Activated T-cell treated with anti-CD3 and anti-CD28 coated beads, Interleukin-2, amount 50 U/mL, for 48 hours (primary cell): ENCODE measurements at places on chromosomes 1 and 21.

- DNase-seq = no peak
Measured at GRCh38 chr1:29767769-29768425, 531.6 kb downstream of the PTPRU start.

GRCh38 chr1:79507770-79508169 lies 501.2 kb upstream of the ADGRL4 start:
- DNase-seq = no peak

DNA sequence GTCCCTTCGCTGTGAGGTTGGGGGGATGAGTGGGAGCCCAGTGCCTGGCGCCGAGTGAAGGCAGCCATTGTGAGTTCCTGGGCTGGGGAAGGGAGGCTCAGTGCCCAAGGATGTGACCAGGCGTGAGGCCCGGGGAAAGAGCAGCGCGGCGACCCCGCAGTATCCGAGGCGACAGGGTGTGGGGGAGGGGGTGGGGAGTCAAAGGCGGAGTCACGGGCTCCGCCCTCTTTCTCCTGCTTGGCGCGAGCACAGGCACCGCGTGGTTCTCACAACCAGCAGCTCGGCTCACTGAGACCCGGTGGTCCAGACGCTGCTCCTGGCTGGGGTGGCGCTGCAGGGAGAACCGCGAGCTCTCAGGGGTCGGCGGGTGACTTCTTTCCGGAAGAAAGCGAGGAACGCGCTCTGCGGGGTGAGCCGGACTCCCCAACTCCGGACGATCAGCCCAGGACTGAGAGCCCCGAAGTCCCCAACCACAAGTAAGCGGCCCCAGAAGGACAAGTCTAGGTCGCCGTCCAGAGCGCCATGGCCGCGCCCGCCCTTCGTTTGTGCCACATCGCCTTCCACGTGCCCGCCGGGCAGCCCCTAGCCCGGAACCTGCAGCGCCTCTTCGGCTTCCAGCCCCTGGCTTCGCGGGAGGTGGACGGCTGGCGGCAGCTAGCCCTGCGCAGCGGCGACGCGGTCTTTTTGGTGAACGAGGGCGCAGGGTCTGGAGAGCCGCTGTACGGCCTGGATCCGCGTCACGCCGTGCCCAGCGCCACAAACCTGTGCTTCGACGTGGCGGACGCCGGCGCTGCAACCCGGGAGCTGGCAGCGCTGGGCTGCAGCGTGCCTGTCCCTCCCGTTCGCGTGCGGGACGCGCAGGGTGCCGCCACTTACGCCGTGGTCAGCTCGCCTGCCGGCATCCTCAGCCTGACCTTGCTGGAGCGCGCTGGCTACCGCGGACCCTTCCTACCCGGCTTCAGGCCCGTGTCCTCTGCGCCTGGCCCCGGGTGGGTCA lies at the start of gene HPDL:
Gene HPDL, plus strand, starts transcription at position 269 of the 997 bp plus-strand sequence. Its CDS starts 254 bp downstream, at position 523.
- DNase-seq = peak; percentile 88

- no peak for DNase-seq
Measured at GRCh38 chr1:103497404-103497803, 28.1 kb upstream of the RNPC3 start.

GRCh38 chr21:38938343-38938742 lies 132.6 kb downstream of the ETS2 start:
- no peak for DNase-seq

- no peak for DNase-seq
Measured at GRCh38 chr1:220669005-220669404, 21.2 kb upstream of the C1orf115 start.

GRCh38 chr1:25758466-25759070 lies 41.4 kb upstream of the SELENON start:
- no peak for DNase-seq

- DNase-seq = no peak
Measured at GRCh38 chr1:116699605-116700004, 32.1 kb upstream of the IGSF3 start.

GRCh38 chr1:38875811-38876210 lies 2.7 kb upstream of the MYCBP start:
- no peak for DNase-seq

- no peak for DNase-seq
Measured at GRCh38 chr1:48674641-48675040, 102.0 kb downstream of the BEND5 start.

GRCh38 chr1:66207484-66207883 lies 326.5 kb upstream of the SGIP1 start:
- DNase-seq = no peak

GRCh38 chr1:217228689-217229088 lies 402.2 kb downstream of the GPATCH2 start:
- no peak for DNase-seq

DNA sequence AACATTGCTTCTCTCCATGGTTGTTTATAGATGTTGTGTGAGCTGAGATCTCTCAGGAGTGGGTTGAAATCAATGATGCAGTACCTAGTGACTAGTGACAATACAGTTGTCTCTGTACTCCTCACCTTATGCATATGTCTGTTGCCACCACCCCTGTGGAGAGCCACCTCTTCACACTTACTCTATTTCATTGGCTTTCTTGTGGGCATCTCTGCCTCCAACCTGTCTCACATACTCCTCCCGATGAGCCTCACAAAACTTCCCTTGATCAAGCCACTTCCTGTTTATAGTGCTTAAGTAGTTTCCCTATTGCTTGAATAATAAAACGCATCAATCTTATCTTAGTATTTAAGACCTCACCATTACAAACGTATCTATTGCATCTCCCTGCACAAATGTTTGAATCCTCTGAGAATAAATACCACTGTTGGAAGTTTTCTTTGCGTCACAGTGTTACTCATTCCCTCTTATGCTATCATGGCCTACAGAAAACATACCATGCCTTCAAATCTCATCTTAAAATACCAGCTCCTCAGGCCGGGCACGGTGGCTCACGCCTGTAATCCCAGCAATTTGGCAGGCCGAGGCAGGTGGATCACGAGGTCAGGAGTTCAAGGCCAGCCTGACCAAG lies 54.7 kb upstream of the GREM2 start:
- DNase-seq = no peak

GRCh38 chr1:63320022-63320721 lies 2.2 kb upstream of the FOXD3 start:
- DNase-seq = peak; percentile 43

GRCh38 chr1:90959352-90960206 lies 62.3 kb downstream of the ZNF644 start:
- no peak for DNase-seq

GRCh38 chr1:225362805-225363204 lies 65.0 kb downstream of the LBR start:
- no peak for DNase-seq

DNA sequence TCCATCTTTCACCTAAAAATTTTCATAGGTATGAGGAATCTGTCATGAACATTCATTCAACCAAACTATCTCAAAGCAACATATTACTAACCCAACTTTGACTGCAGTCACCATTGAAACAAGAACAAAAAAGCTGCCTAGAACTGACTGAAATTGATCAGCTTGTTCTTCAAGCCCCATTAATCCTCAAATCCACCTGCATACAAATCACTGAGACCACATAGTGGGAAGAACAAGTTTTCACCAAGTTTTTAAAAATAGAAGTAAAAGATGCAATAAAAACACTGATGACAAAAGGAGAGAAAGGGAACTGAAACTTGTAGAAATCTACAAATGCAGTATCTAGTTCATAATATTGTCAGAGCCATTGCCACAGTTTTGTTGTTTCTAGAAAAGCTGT lies 6.1 kb downstream of the SORT1 start:
- DNase-seq = no peak

- peak; percentile 42 for DNase-seq
Measured at GRCh38 chr1:118136187-118136941, 48.7 kb downstream of the SPAG17 start.

DNA sequence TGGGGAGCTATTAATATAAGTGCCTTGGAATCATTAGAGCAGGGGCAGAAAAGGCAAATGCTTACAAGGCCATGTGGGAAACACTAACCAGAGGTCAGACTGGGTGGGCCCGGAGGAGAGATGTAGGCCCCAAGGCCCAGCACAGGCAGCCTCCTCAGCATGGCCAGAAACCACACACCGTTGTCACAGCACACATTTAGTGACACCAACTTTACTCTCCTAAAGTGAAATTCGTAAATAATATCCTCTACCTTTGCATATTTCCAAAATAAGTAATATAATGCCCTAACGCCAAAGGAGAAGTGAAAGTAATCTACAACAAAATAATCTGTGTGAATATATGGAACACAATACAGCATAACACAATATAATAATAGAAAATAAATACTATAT lies 62.6 kb downstream of the KIF21B start:
- no peak for DNase-seq

DNA sequence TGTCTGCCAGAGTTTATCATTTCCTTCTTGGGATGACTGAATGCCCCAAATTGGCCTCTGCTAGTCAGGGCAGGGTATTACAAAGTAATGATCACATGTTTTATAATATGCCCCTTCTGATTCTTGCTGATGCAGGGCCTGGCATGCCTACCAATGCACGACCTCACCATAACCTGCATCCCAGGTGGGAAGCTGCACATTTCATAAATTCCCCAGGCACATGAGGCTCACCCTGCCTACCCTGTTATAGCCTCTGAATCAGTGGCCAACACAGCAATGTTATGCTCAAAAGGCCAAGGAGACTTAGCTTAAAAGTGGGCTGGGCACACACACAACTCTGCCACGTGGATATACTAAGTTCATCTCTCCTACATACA lies 28.0 kb upstream of the XPR1 start:
- DNase-seq = no peak
